ENCODE measurements at places on chromosomes 1 and 21.
A peak's percentile ranks its signal among the peaks of the same experiment; 100 is the strongest.

DNA sequence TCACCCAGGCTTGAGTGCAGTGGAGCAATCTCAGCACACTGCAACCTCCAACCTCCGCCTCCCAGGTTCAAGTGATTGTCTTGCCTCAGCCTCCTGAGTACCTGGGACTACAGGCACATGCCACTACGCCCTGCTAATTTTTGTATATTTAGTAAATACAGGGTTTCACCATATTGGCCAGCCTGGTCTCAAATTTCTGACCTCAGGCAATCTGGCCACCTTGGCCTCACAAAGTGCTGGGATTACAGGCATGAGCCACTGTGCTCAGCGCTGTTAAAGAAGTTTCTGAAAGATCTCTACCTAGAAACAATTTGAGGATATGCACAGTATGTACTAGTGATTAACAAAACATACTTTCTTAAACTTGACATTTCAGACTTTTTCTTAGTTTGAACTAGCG lies 182.6 kb upstream of the ESRRG start:
- no peaks in the 10 kb centered on the region for H3K27me3 ChIP-seq
- DNase-seq: no peak

- H3K36me3 ChIP-seq: no peaks in the 10 kb centered on the region
- H3K4me1 ChIP-seq: no peaks in the 10 kb centered on the region
- no peak overlapping the region for H3K4me3 ChIP-seq
Observed at GRCh38 chr1:24162201-24162600, 19.3 kb upstream of the IL22RA1 start.

DNA sequence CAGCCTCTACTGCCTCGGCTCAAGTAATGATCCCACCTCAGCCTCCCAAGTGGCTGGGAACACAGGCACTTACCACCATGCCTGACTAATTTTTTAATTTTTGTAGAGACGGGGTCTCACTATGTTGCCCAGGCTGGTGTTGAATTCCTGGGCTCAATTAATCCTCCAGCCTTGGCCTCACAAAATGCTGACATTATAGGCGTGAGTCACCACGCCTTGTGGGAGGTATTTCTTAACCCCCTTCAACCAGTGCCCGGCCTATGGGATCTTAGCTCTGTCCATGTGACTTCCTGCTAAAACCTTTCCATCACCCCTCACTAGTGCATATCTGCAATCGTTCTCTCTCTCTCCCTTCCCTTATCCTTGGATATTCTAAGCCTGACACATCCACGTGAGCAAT lies 86.4 kb downstream of the FOXD2 start:
- no peak overlapping the region for H3K27ac ChIP-seq
- no peaks in the 10 kb centered on the region for H3K36me3 ChIP-seq
- H3K4me1 ChIP-seq: no peaks in the 10 kb centered on the region
- H3K4me3 ChIP-seq: no peak overlapping the region
- no peaks in the 10 kb centered on the region for H3K27me3 ChIP-seq

DNA sequence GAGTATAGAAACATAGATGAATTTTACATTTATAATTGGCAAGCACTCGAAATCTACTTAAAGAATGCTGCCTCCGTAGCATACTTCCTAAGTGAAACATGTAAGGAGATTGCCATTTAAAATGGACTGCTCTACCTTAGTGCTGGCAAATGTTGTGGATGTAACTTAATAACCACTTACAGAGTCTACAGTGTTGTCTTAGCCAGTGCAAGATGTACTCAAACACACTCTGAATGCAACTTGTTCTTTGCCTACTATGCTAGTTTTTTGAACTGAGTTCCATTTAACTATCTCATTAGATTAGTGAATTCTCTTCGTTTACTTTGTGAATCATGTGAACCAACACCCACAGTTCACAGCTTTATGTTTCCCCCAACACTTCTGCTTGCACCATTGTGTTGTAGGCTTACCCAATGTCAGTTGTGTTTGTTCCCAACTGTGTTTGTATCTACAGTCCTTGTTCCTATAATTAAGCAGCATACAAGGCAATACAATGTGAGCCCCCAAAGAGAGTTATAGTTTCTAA lies 345.5 kb upstream of the LYPLAL1 start:
- H3K4me1 ChIP-seq: no peaks in the 10 kb centered on the region
- H3K36me3 ChIP-seq: no peaks in the 10 kb centered on the region
- no peak for DNase-seq
- H3K4me3 ChIP-seq: no peak overlapping the region
- no peaks in the 10 kb centered on the region for H3K27me3 ChIP-seq
- no peak overlapping the region for H3K27ac ChIP-seq

- DNase-seq: no peak
- H3K36me3 ChIP-seq: no peaks in the 10 kb centered on the region
- no peaks in the 10 kb centered on the region for H3K4me1 ChIP-seq
- no peaks in the 10 kb centered on the region for H3K27me3 ChIP-seq
- no peak overlapping the region for H3K4me3 ChIP-seq
Observed at GRCh38 chr1:211715971-211716370, 40.5 kb upstream of the NEK2 start.

- no peak overlapping the region for H3K4me3 ChIP-seq
- H3K36me3 ChIP-seq: no peaks in the 10 kb centered on the region
- H3K27ac ChIP-seq: peak overlapping the region; percentile 24
- no peaks in the 10 kb centered on the region for H3K4me1 ChIP-seq
Observed at GRCh38 chr1:78370356-78370755, 120.4 kb upstream of the PTGFR start.

DNA sequence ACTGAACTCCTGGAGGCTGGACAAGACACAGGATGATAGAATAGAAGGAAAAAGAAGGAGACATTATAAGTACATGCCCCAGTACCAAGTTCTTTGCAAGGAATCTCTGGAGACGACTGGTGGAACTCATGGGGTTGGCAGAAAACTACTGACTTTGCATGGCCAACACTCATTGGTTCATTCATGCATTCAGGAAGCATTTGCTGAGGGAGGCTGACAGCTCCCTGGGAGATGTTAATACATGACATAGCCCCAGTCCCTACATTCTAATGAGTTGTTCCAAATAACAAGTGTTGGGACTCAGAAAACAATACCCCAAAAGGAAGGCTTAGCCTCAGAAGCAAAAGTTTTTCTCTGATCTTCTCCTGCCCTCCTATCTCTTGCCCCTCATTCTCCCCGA lies 172.8 kb upstream of the IRF2BP2 start:
- H3K36me3 ChIP-seq: no peaks in the 10 kb centered on the region
- DNase-seq: no peak
- H3K4me3 ChIP-seq: no peak overlapping the region
- no peaks in the 10 kb centered on the region for H3K27me3 ChIP-seq
- H3K27ac ChIP-seq: no peak overlapping the region

DNA sequence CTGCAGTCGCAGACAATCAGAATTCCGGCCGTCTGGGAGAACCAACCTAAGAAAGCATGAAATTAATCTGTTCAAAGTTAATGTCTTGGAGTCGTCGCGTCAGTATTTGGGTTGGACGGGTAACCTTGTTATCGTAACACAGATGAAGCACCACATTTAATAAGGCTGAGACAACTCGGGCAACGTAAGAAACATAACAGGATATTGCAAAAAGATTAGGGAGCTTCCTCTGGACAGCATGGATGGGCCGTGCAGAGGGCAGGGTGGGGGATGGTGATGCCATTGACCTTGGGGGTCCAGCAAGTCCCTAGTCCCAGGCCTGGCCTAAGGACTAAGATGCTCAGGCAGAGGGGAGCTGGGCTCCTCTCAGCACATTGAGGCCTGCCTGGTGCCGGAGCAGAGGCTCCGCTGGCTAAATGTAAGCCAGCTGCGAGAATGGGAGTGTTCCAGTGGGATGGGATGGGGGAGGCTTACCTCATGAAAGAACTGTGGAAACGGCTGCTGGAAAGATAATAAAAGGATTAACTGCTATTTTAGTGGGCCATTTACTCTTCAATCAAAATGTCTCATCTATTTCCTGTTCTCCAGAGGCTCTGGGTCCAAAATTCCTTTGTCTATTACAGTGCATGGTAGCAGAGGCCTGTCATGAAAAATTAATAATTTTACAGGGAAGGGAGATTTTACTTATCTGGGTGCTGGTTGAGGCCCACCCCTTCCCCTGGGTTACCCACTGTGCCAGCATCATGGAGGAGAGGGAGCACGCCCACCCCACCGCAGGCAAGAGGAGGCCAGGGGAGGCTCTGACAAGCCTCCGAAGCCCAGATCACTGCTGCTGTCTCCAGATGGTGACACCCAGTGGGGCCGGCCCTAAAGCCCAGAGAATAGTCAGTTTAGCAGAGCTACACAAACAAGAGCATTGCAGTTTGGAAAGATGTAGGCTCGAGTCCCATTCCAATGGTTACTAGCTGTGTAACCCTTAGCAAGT lies 131.6 kb downstream of the DMRTB1 start:
- H3K27me3 ChIP-seq: no peaks in the 10 kb centered on the region
- H3K4me1 ChIP-seq: no peaks in the 10 kb centered on the region
- H3K36me3 ChIP-seq: no peaks in the 10 kb centered on the region
- peak overlapping the region; percentile 13 for H3K27ac ChIP-seq

DNA sequence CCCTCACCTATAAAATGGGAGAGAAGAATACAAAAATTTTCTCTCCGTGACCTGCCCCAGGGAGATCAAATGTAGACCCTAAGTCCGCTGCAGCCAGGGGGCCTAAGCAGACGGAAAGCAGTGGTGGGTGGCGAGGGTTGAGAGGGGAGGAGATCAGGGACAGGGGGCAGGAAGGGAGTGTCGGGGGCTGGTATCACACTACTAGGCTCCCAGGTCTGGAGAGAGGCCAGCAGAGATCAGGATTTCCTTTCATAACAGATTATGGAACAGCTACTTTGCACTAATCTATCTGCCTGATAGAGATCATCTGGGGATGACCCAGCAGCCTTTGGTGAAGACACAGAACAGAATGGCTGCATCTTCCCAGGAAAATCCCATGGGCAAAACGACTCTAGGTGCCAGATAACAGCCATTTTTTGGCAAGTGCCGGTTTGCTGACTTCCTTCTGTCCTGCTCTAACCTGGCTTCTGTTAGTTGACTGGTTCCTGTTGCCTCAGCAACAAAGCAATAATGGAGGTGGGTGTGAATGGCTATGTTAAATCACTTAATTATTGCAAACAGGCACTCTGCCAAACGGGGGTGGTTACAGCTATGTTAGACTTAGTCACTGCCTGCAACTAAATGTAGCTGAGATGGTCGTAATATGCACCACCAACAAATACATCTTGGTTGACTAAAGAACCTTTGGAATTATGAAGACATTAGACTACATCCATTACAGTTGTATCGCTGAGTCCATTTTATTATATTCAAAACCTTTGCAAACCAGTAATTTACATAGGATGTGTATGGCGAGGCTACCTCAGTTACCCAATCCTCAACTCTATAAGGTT lies 30.0 kb upstream of the EPS8L3 start:
- H3K27me3 ChIP-seq: no peaks in the 10 kb centered on the region
- no peaks in the 10 kb centered on the region for H3K4me1 ChIP-seq
- H3K36me3 ChIP-seq: no peaks in the 10 kb centered on the region
- H3K27ac ChIP-seq: peak overlapping the region; percentile 48

- peak; percentile 11 for DNase-seq
- no peaks in the 10 kb centered on the region for H3K36me3 ChIP-seq
- no peaks in the 10 kb centered on the region for H3K27me3 ChIP-seq
- no peak overlapping the region for H3K27ac ChIP-seq
- H3K4me3 ChIP-seq: no peak overlapping the region
Observed at GRCh38 chr1:41357451-41358101, 3.7 kb upstream of the FOXO6 start.

DNA sequence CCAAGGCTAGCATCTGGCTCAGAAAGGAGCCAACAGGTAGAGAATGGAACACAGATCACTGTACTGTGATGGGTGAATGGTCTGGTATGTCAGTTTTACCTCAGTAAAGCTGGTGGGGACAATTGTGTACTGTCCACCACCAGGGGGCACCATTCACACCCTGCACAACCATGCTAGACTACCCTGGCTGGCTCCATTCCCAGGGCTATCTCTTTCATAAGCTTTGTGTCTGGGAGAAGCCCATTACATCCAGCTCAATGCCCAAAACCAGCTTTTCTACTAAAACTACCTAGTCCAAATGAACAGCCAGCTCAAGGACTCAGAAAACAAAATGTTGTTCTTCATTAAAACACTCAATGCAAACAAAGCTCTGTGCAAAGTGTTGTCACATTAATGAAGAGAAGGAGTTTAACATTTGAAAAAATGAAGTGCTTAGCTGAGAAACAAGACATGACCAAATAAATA lies 62.0 kb upstream of the RASAL2 start:
- H3K36me3 ChIP-seq: no peaks in the 10 kb centered on the region
- no peak overlapping the region for H3K4me3 ChIP-seq
- DNase-seq: peak; percentile 85
- no peak overlapping the region for H3K27ac ChIP-seq
- no peaks in the 10 kb centered on the region for H3K27me3 ChIP-seq

- H3K27ac ChIP-seq: no peak overlapping the region
- DNase-seq: no peak
- no peaks in the 10 kb centered on the region for H3K27me3 ChIP-seq
- H3K4me3 ChIP-seq: no peak overlapping the region
- no peaks in the 10 kb centered on the region for H3K36me3 ChIP-seq
Observed at GRCh38 chr1:23601135-23601967, 42.0 kb upstream of the ID3 start.

DNA sequence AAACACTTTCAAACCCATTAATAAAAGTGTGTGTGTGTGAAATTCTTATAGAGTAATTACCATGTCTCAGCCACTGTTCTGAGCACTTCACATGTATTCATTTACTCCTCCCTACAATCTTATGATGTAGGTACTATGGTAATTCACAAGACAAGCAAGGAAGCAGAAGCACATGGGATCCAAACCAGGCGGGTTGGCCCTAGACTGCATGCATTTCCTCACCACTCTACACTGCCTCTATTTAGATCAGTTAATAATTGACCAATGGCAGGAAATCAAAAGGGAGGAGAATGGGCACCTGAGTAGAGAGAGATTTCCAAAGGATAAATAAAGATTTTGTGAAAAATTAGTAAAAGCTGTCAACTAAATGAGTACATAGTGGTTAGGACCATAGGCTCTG lies 15.7 kb downstream of the MAP3K21 start:
- DNase-seq: no peak
- H3K27ac ChIP-seq: no peak overlapping the region
- no peaks in the 10 kb centered on the region for H3K4me1 ChIP-seq
- H3K27me3 ChIP-seq: no peaks in the 10 kb centered on the region
- H3K4me3 ChIP-seq: no peak overlapping the region
- no peaks in the 10 kb centered on the region for H3K36me3 ChIP-seq

DNA sequence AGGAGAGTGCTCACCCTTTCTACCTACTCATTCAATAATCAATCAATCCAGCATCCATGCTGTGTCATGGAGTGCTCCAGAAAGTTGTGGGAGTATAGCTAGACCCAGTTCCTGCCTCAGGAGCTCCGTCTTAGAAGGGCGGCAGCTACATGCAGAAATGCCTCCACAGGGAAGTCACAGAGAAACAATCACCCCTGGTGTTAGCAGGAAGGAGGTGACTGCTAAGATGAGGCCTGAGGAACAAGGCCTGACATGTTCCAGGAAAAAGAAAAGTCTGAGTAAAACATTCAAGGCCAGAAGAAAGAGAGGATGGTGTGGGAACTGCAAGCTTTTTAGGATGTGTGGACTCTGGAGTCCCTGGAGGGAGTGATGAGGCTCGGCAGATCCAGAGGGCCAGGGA lies 142.5 kb upstream of the MAGI3 start:
- no peaks in the 10 kb centered on the region for H3K4me1 ChIP-seq
- no peaks in the 10 kb centered on the region for H3K36me3 ChIP-seq
- H3K27ac ChIP-seq: no peak overlapping the region
- no peak overlapping the region for H3K4me3 ChIP-seq
- H3K27me3 ChIP-seq: no peaks in the 10 kb centered on the region
